ENCODE measurements at places on chromosomes 11 and 22.

- no peak for DNase-seq
Observed at GRCh38 chr11:104699981-104700380, 198.3 kb downstream of the CASP12 start.

GRCh38 chr11:112503410-112503809, 242.8 kb upstream of the PLET1 start:
- DNase-seq, result no peak

- DNase-seq, result no peak
Observed at GRCh38 chr11:118646393-118646792, 33.1 kb downstream of the TREH start.

DNA sequence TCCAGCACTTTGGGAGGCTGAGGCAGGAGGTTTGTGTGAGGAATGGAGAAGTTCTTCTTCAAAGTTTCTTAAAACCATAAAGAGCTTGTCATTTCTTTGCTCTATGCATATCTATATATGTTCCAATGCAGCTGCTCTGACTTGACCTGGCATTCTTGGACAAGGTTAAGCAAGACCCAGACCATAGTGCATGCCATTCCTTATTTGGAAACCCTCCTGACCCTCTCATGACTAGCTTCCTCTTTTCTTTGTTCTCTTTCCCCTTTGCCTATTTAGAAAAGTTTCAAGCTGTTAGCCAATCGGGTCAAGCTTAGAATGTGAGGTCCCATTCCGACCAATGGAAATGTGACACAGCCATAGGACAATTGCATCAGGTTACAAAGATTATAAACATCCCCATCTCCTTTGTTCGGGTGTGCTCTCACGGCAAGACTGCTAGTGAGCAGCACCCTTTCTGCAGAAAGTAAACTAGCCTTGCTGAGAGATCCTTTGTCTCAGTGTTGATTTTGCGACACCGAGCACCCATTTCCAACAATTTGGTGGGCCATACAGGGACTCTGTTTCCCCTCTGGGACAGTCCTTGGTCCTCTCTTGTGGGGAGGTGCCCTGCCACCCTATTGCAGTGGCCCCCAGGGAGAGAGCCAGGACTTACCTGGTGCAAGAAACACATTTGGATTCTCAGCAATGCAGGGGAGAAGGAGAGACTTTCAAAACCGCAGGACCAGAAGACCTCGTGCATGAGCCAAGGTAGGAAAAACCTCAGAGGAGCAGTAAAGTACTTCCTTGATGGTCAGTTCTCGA, 39.9 kb upstream of the ANO1 start:
- no peak for DNase-seq

- DNase-seq, result no peak
Observed at GRCh38 chr11:73292525-73292894, 15.6 kb upstream of the ARHGEF17 start.

DNA sequence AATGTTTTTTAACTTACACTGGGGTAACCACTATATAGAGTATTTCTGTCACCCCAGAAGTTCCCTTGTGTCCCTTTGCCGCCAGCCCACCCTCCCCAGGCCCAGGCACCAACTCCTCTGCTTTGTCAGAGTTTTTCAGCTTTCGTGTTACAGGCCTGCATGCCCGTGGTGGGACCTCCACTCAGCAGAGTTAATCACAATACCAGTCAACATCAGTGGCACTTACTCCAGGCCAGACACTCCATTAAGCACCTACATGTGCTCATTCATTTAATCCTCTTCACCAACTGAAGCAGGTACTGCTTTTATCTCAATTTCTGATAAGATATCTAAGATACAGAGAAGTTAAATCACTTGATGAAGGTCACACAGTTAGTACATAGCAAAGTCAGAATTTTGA, 63.3 kb downstream of the LIF start:
- DNase-seq, result no peak

GRCh38 chr11:117361432-117361831, 33.8 kb downstream of the CEP164 start:
- no peak for DNase-seq

DNA sequence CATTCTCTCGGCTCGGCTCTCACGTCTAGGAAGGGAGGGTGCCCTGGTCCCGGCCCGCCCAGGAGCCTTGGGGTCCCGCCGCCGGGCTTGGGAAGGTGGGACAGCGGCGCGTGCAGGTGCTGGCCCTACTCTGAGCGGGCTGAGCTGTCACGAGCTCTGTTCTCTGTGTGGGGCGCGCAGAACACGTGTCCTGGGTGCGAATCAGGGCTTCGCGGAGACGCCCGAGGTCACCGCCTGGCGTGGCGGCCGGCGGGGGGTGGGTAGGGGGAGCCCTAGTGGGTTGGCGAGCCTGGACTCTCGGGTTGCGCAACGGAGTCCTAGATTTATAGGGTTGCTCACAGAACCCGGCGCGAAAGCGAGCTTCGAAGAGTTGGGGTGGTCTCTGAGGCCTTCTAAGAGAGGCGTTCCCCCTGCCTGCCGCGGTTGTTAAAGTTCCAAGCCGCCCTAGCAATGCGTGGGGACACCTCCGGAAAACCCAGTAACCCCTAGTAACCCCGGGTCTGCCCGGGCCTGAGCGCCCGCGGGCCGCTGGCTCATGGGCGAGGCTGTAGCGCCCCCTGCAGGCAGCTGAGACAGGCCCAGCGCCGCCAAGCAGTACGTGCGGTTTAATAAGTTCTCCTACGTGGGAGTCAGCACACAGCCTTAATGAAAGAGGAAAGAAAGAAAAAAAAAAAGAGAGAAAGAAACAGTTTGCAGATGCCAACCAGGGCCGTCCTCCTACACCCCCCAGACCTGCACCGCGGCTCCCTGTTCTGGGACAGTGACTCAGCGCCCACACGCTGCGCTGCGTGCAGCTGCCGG, 2.7 kb downstream of the ADM start:
- DNase-seq, result peak; percentile 59

DNA sequence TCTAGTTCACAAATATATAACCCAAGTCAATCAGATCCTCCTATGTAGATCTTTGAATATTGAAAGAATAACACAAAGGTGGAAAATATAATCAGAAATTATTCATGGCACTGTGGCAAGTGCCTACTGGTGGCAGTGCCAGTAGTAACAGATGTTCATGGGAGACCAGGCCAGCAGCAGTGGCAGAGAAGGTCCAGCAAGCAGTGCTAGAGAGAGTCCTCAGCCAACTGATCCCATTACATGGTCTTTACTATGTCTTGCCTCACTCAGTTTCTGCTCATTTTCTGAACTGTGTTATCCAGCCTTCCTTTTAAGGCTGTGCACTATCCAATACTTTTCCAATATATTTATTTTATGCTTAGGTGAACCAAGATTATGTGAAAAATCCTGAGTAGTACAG, 124.9 kb downstream of the MRTFA start:
- no peak for DNase-seq

DNA sequence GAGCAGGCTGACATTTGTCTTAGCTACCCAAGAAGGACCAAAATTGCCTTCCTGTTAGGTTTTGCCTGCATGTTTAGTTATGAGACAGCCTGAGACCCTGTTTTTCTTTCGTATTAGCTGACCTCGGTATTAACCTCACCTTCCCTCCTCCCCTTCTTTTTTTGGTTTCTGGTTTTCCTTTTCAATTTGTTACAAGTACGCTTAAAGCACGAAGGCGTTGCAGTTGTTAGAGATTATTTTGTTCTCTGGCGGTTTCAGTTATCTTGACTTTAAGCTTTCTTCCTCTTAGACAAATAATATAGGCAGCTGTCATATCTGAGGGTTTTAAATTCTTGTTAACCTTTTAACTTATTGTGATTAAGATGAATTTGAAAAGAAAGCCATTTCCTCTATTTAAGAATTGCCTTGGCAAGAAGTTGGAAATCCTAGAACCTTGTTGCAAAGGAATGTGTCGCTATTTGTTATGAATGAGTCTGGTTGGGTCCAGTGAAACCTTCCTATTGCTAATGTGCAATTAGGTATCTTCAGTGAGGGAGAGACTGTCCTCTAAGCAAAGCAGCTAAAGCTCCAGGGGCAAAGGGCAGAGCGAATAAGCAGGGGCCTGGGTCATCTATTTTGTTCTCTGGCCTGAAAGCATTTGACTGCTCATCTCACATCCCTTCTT, 45.7 kb downstream of the PACS1 start:
- no peak for DNase-seq

GRCh38 chr22:33051960-33052839, 6.0 kb downstream of the SYN3 start:
- no peak for DNase-seq

GRCh38 chr11:93187290-93187689, 10.5 kb downstream of the SLC36A4 start:
- no peak for DNase-seq

GRCh38 chr11:102171101-102171500, 60.9 kb downstream of the YAP1 start:
- no peak for DNase-seq

DNA sequence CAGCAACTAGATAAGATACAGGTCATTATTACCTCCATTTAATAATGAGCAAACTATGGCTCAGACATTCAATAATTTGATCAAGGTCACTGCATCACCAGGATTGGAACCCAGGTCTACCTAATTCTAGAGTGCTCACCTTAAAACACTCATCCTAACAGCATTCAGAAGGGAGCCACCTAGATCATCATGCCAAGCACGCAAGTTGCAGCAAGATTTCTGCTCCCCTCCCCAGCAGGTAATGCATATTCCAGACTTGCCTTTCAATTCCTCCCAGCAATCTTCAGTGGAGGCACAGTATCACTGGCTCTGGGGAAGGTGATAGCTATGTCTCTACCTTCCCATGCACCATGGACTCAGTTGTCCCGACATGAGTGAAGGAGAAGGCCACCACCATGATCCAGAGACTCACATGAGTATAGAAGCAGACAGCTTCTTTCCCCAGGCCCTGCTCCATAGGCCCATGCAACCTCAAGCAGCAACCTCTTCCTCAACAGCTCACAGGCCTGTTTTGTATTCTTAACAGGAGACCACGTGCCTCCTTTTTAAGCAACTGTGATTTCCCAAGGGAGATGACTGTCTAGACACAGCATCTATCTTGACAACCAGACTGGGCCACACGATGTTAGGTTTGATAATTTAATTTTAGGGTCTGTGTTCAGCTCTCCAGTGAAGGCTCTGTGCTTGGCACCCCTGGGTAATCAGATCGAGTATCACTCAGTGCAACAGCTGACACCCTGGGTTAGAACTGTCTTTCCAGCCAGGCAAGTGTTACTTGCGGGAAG, 36.4 kb downstream of the RAB30 start:
- no peak for DNase-seq

DNA sequence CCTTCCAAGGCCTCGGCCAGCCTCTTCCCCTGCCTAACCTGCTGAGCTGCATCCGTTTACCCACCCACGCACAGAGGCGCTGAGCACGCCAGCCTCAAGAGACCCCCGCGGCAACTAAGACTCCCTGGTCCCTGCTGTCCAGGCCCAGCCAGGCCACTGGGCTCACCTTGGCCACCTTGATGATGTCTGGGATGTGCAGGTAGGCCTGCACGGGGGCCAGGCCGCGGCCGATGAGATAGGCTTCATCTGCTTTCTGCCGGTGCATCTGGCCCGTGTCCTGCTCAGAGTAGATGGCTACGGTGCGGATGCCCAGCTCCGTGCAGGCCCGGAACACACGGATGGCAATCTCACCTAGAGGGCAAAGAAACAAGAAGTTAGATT, 14.6 kb downstream of the LRFN4 start:
- DNase-seq, result no peak

- DNase-seq, result no peak
Observed at GRCh38 chr11:117462183-117462863, 134.7 kb downstream of the CEP164 start.

GRCh38 chr22:28792491-28793383, 7.6 kb downstream of the XBP1 start:
- no peak for DNase-seq

GRCh38 chr11:95517453-95517852, 272.1 kb downstream of the FAM76B start:
- DNase-seq, result no peak

DNA sequence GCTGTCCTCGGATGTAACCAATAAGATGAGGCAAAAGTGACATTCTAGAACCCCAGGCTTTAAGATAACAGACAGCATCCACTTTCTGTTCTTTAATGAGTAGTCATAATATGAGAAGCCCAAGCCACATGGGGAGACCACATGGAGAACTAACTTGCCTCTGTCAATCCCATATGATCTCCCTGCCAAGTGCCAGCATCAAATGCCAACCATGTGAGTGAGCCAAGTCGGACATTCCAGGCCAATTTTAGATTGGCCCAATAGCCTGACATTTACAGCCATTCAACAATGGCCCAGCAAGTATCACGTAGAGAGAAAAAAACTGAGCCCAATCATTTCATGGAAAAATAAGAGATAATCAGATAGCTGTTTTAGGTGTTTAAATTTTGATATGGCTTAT, 2048.3 kb upstream of the RAG2 start:
- no peak for DNase-seq

DNA sequence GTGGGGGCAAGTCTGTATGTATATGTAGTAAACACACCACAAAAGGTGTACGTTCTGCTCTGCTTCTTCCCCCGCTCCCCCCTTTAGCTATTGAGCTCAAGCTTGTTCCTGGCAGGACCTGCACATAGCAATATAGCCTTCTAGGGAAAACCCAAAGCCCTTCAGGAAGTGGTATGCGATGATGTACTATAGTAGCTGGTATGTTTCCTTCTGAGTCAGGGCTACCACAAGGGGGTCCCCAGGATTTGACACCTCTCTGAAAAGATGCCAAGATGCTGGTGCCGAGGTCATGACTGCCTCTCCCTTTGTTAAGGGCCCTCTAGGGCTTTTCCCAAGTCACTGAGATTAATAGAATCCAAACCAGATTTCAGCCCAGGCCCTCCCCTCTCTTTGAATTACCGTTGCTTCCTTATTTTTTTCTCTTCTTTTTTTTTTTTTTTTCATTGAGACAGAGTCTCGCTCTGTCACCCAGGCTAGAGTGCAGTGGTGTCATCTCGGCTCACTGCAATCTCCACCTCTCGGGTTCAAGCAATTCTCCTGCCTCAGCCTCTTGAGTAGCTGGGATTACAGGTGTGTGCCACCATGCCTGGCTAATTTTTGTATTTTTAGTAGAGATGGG, 268.4 kb downstream of the ETS1 start:
- DNase-seq, result no peak

GRCh38 chr11:123033895-123034294, 28.0 kb downstream of the HSPA8 start:
- DNase-seq, result no peak

- no peak for DNase-seq
Observed at GRCh38 chr11:61711498-61711897, 31.3 kb downstream of the DAGLA start.

DNA sequence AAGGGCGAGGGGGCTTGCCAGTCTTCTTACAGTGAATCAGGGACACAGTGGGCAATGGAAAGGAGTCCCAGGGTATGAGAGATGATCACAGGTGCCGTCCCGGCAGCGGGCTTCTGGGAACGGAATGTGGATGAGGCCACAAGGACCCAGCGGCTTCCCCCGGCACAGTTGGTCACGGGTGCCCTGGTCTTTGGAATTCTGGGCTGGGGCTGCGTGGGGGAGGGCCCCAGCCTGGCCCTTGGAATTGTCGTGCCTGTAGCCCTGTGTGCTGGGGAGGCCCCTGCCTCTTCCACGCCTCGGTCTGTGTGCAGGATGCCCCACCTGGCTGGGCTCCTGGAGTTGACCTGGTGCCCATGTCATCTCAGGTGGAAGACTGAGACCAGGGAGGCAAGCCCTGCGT, 76.6 kb downstream of the FBLN1 start:
- no peak for DNase-seq

GRCh38 chr11:827146-827896, 398 bp upstream of the CRACR2B start:
- DNase-seq, result no peak

GRCh38 chr11:536841-537621, at the start of gene LRRC56:
Gene LRRC56 (plus strand): TSS chr11:537527. CDS start chr11:540685, 3,158 bp downstream.
- peak; percentile 54 for DNase-seq
